ENCODE measurements at places on chromosomes 3 and 15.

DNA sequence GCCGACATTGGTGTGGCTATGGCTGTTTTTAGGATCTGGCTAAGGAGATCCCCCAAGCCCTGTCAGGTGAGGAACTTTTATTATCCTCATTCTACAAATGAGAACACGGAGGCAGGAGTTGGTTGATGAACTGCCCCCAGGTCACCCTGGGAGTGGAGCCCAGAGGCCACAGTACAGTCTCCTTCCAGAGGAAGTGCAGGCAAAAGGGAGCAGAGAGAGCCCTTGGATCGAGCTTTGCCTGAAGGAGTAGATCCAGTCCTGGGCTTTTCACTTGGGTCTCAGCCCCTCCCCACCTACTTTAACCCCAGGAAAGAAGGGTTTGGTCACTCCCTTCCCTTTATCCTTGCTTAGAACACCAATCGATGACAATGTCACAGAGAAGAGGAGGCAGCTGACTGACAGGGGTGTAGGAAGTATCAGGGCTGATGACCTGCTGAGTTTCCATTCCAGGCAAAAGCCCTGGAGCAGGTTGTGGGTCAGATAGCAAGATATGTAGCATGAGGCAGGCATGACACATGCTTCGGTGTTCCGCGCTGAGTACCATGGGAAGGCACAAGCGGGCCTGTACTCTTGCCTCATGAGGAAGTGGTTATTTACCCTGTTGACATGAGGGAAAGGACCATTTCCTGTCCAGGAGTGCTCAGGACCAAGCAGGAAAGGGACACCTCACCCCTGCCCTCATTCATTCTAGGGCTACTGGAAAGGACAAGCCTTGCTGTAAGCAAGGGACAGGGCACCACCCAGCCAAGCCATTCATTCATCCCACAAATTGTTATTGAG is 5.8 kb upstream of the PLA2G4D start:
- DNase-seq: no peak

GRCh38 chr3:28406241-28406640 is 57.6 kb upstream of the AZI2 start:
- no peak for DNase-seq

DNA sequence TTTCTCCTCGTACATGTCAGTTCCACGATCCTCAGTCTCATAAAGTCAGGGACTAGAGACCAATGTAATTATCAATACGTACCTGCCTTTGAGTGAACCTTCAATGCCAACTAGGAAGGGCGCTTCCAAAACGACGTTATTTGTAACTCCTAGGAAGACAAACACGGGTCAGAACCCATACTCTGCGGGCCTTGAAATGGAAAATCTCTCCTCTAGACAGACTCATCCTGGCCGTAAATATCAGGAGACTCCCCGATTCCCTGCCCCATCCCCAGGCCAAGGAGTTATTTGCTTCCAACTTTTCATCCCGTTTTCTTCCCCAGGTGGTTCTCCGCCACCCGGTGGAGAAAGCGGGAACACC is 578 bp downstream of the OIP5 start:
- DNase-seq: no peak

- no peak for DNase-seq
Observed at GRCh38 chr3:117892431-117892841, 1142.2 kb downstream of the IGSF11 start.

DNA sequence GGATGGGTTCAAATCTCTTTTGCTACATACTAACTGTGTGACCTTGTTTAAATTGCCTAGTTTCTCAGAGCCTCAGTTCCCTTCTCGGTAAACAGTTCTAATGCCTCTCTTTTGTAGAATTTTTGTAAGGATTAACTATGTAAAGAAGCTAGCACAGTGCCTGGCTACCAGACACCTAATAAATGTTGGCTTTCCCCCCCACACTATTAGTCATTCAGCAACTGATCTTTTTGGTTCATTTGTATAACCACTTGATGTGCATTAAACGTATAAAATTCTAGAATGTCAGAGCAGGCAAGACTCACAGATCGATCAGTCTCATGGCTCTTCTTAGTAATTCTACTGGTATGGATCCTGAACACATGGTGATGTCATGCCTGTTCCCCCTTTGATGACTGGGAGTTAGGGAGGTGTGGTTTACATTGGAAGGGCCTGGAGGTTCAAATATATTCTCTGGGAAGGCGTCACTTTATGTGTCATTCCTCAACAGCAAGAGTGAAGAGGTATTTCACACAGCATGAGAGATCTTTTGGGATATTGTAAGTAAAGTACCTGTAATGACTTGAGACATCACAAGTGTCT is 6.5 kb downstream of the TAGLN3 start:
- no peak for DNase-seq

GRCh38 chr3:60509471-60509870 is 741.8 kb downstream of the FHIT start:
- DNase-seq: no peak
